ENCODE measurements at places on chromosomes 4 and X.

DNA sequence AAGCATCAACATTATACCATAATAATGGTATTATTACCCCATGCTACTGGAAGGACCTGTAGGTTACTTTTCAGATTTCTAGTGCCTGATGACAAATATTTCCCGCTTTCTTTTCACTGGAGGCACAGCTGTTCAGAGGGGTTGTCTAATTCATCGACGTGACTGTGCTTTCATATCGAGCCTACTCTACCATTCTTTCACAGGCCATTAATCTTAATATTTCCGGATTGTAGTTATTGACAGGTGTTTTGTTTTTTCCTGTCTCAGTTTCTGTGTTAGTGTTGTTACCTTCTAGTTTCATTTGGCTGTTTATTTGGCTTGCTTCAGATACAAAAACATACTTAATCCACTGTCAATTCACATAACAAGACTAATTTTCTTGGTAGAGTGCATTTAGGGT is 330.9 kb downstream of the SPOCK3 start:
- no peak for ATAC-seq

DNA sequence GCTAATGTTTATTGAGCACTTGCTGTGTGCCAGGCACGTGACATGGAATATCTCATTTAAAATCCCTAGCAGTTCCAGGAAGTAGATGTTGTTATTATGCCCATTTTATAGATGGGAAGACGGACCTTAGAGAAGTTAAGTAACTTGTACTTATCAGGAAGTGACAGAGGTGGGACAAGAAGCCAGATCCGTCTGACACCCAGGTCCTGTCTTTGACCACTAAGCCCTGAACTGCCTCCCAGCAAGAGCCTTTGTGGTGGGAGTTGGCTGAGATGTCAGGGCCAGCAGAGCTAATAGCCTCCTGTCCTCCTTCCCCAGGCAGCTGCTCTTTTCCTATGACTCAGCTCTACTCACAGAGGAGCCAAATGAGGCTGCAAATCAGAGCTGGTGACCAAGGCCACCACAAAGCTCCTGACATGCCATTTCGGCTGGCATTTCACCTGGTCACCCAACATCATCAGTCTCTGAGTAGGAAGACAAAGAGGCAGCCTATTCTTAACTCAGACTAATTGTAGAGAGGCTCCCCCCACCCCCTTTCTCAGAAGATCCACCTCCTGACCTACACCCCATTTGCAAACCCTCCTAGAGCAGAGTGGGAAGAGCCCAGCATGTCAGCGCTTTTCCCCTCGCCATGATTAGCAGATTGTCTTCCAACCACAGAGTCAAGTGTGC is 175.1 kb upstream of the KIT start:
- no peak for ATAC-seq

- no peak for ATAC-seq
These were observed 2440.0 kb downstream of the PCDH7 start for GRCh38 chr4:33160126-33160525.

- ATAC-seq: no peak
These were observed 177.0 kb downstream of the CAMK2D start for GRCh38 chr4:113584407-113585150.

DNA sequence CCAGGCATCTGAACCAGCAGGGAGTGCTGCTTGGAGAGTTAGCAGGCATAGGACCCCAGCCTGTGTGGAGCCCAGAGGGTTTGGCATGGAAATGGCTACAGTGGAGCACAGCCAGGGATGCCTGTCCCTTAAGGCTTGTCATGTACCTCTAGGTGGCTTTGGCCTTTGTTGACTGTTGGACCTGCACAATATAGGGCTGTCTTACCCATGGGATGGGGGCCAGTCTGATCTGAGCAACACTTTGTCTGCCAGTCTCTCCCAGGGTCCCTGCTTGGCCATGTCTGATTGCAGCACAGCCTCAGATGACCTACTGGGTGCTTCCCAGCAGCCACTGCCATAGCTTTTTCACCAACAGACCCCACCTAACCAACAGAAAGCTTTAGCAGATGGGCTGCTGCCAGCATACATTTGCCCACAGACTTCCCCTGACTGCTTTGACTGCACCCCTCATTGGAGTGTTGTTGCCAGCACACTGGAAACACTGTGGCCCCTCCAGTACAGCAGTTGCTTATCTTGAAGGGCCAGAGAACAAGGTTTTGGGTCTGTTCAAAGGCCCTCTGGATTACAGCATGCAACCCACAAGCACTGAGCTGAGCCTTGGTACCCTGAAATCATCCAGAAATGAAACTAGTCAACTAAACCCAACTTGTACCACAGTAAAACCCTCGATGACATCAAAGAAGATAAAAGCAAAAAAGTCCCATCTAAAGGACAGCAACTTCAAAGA is 22.1 kb downstream of the ANAPC10 start:
- no peak for ATAC-seq

DNA sequence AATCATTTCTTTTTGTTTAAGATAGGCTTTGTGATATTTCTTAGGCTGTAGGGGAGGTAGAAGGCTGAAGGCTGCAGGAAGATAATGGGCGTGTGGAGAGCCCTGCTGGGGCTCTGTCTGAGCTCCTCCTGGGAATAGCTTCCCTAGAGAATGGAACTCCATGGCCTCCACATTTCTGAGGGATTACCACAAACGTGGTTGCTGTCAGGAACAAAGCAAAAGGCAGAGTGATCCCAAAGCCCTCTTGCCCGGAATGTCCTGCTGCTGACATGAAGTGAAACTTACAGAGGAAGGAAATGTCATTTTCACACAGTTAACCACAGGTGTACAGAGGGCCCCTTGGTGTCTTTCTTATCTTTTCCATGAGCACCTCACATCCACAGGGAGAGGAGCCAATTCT is 89.3 kb downstream of the DDIT4L start:
- no peak for ATAC-seq

DNA sequence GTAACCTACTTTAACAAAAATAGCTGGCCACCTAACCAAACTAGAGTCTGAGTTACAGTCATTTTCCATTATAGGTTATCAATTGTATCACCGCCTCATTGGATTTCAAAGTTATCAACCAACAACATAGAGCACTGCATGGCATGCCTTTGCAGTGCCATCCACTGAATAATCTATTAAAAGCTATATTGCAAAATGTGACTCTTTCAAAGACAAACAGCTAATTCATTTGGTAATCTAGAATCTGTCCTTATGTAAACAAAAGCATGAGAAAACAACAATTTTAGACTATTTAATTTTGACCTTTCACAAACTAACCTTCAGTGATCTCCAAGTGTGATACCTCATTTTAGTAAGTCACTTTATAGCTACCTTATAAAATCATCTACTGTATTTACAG is 144.2 kb upstream of the SH3RF1 start:
- no peak for ATAC-seq

DNA sequence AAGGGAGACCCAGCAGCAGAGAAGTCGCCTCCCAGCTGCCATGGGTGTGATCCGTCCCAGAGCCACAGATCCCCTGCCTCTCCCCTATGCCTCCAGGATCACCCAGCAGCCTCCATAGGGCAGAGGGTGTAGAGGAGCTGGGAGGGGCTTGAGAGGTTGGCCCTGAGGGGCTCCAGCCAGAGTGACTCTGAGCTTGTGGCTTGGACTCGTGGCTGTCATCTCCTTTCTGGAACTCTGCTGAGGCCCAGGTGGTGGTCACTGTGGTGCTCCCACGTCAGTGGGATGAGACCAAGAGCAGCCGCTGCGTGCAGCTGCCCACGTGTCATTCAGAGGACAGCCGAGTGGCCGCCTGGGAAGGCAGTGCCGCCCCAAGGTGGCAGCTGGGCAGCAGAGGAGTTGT is 4.2 kb downstream of the TACC3 start:
- ATAC-seq: no peak

GRCh38 chr4:26194764-26195163 is 126.0 kb upstream of the RBPJ start:
- ATAC-seq: peak; percentile 79

DNA sequence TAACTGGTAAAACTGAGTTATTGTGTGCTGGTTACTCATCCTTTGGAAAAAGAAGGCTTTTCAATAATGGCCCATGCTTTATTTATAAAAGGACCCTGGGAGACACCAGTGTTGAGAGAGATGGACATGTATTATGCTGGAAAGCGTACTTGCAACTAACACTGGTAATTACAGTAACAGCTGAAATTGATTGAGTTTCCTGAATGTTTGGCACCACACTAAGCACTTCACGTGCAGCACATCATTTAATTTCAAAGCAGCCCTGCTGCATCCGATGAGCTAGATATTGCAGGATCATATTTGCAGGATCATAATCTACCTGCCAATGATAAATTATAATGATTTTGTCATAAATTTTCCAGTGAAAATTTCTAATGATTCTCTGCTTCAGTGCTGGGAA is 81.5 kb downstream of the QRFPR start:
- no peak for ATAC-seq

- no peak for ATAC-seq
These were observed 187.7 kb upstream of the GATB start for GRCh38 chr4:151948351-151949016.

- no peak for ATAC-seq
These were observed 242.8 kb upstream of the DKK2 start for GRCh38 chr4:107278791-107279483.

- ATAC-seq: no peak
These were observed 103.5 kb downstream of the LDB2 start for GRCh38 chr4:16794816-16795445.

DNA sequence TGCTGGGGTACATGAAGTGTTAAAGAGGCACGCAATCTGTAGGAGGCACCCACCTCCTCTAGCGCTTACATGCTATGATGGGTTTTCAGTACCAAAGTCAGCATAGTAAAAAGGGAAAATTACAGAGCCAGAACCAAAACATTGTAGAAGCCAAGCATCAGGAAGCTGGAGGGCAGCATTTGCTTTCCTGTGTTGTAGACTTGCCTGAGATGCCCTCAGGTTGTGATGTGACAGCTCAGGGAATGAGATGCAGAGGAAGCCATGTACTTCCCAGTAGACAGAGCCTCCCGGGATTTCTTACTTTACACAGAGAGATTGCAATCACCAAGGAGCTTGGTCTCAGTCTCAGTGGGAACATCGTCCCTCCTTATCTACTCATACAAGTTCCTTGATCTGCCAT is 161.5 kb downstream of the ARAP2 start:
- no peak for ATAC-seq

DNA sequence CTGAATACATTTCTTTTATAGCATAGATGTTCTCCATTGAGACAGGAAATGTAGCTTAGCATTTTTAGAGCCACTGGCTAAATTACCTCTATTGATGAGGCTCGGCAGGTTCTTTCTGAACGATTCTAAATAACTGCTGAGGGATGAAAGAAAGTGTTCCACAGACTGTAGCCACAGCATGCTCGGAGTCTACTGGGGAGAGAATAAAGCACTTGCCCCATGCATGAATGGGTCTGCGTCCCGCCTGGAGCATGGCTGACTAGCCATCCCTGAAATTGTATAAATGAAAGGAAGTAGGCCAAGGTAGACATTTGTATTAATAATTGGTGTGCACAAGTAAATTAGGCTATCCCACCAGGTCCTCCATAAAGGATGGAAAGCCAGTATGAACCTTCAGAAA is 269.8 kb downstream of the COL25A1 start:
- ATAC-seq: no peak

- no peak for ATAC-seq
These were observed 1.7 kb downstream of the FBXL5 start for GRCh38 chr4:15653420-15653819.

DNA sequence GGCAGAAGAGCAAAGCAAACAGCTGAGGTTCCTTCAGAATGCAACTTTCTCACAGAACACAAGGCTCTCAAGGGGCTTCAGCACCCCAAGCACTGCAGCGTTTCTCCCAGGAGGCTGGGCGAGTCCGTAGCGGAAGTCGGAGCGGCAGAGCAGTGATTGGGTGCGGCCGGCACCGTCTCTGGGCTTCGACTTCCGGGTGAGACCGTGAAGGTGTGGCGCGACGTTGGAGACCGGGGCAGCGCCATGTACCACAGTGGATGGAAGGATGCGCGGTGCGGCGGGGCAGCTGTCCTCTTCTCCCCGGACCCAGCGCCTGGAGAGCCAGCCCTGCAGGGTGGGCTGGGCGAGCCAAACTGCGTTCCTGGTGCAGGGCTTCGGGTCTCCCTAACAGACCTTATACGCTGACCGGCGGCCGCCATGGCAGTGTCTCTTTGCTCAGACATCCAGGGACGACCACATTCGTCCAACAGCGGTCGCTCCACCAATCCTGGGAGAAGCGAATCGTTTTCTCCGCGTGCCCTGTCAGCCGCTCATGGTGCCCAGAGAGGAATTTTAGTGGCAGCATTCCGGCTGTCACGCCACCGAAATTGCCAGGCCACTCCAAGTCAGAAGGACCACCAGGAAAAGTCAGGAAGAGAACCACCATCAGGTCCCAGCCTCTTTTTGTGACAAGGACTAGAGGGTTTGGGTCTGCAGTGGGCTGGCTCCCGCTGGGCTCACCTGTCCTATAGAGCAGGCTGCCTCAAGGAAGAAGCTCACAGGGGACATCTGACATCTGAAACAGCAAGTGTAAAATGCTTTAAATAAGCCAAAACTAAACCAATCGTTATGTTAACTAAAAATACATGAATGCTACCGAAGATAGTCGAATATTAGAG is 20.5 kb downstream of the TRIM61 start:
- ATAC-seq: peak; percentile 100

GRCh38 chr4:168598191-168598590 is 101.3 kb downstream of the PALLD start:
- no peak for ATAC-seq

DNA sequence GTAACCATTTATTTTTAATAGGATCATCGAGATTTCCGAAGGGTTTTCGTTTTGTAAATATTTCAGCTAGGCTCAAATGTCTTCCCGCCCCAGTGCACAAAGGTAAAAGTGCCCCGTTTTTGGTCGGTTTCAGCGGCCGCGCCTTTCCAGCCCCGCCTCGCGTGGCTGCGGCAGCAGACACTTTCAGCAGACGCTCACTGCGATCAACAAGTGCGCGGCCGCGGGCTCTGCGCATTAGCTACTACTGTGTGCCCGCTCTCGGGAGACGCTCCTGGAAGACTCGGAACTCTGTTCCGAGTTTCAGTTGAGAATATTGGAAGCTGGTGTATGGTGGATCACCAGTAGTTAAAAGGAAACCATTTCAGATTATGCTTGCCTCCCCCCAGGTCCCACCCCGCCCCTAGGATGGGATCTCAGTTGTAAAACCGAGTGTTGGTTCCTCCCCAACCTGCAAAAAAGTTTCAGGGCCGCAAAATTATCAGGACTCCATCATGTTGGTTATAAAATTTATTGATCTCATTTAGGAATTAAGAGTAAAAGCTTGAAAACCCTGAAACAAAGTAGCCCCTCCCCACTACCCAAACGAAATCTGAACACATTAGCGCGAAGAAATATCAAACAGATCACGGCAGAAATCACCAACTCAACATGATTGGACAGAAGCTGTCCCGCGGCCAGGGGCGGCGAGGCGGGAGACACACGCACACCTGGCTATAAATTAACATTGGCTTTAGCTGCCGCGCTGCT is 2.2 kb downstream of the SOX3 start:
- no peak for ATAC-seq

Measured in stimulated activated memory B cell treated with anti-CD40 and anti-IgM and Interleukin-4, amounts not matched to agents 10 μg/mL and 1 μg/mL and 100 μg/mL, for 72 hours (primary cell).